AG08395 (cell line): ENCODE measurements at places on chromosomes 11 and 22.

- no peak for DNase-seq
Observed at GRCh38 chr11:102312667-102313066, 4.6 kb upstream of the BIRC3 start.

DNA sequence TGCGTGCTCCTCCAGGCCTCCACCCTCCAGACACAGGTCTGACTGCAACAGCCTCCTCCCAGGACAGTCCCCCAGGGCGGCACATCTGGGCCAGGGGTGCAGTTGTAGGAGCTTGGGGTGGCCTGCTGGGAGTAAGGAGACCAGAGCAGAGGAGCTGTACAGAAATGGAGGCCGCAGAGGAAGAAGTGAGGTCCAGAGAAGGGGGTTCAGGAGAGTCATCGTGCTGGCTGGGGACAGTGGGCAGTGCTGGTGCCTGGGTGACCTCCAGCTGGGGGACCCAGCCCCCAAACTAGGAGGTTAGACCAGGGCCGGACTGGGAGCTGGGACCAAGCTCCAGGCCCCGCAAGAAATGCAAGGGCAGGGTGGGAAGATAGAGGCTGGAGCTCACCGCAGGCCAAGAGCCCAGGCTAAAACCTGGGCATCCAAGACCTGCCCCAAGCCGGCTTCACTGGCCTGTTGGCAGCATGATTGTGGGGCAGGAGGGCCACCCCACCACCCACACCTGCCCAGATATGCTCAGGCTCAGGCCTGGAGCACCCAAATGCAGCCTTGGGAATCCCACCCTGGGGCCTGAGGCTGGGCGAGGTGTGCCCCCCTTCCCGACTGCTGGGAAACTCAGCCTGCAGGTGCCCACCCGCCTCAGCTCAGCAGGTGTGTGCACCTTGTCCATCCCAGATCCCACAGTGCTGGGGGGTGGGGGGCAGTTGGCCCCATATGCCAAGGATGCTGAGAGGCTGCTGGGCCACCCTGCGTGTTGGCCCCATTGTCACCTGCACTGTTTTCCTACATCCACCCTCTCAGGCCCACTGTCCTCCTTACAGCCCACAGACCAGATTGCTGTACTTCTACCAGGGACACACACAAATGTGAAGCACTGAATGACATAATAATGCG lies 96.9 kb downstream of the MORC2 start:
- DNase-seq: no peak

GRCh38 chr11:102238391-102238821 lies 78.9 kb upstream of the BIRC3 start:
- no peak for DNase-seq

DNA sequence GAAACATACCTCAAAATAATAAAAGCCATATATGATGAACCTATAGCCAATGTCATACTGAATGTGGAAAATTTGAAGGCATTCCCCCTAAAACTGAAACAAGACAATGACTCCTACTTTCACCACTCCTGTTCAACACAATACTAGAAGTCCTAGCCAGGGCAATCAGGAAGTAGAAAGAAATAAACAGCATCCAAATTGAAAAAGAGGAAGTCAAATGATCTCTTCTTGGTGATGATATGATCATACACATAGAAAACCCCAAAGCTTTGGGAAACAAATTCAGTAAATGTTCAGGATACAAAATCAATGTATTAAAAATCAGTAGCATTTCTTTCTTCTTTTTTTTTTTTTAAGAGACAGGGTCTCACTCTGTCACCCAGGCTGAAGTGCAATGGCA lies 109.9 kb downstream of the DLG2 start:
- no peak for DNase-seq

- DNase-seq: no peak
Observed at GRCh38 chr22:35517769-35518530, 22.7 kb upstream of the RASD2 start.

DNA sequence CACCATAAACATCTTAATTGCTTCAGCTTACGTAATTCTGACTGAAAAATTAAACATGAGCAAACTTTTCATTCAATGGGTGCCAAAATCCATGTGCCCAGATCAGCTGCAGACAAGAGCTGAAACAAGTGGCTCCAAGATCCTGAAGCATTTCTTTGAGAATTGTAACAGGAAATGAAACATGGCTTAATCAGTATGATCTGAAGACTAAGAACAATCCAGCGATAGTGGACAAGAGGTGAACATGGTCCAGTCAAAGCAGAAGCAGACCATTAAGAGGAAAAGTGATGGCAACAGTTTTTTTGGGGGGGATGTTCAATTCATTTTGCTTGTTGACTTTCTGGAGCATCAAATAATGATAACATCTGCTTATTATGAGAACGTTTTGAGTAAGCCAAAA lies 1964.5 kb upstream of the RAG2 start:
- DNase-seq: no peak

DNA sequence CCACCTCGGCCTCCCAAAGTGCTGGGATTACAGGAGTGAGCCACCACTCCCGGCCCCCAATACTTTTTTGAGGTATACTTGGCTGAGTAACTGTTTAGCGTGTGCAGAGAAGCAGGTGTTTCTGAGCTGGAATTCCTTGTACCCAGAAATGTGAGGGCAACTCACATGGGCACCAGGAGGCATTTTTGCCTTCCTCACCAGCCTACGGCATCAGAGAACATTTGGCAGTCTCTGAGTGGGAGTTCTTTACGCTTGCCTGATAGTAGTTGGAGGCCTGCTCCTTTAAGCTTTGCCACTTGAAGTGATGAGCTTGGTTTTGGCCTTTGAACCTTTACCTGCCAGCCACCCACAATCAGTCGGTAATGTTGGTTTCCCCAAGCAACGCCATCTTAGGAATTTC lies 9.2 kb downstream of the PARVB start:
- no peak for DNase-seq

- peak; percentile 47 for DNase-seq
Observed at GRCh38 chr11:10730151-10730550, 20.9 kb upstream of the CTR9 start.

DNA sequence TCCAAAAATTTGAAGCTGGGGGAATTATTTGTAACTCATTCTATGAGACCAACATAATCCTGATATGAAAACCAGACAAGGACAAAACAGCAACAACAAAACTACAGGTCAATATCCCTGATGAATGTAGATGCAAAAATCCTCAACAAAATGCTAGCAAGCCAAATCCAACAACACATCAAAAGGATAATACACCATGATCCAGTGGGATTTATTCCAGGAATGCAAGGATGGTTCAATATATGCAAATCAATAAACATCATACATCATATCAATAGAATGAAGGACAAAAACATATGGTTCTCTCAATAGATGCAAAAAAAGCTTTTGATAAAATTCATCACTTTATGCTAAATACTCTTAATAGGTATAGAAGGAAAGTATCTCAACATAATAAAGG lies 19.4 kb upstream of the USP2 start:
- DNase-seq: no peak

GRCh38 chr22:24706054-24706453 lies 68.5 kb downstream of the PIWIL3 start:
- no peak for DNase-seq

GRCh38 chr11:32847511-32847910 lies 17.8 kb downstream of the PRRG4 start:
- DNase-seq: no peak

DNA sequence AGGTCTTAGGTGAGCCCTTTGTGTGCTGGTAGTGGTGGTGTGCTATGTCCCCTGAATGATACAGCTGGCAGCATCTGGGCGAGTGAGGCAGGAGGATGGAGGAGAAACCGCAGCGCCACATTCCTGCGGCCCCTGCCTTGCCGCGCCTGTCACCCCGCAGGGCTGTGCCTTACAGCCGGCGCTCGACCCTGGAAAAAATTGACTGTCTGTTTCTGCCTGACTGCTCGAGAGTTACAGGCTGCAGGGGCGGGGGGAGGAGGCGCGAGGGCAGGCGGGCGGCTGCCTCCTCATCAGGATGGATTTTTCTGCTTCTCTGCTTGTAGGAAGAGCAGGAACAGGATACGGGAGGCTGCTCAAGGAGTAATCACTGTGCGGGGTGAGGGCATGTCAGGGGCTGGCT lies 443.4 kb downstream of the MIAT start:
- DNase-seq: peak; percentile 79

DNA sequence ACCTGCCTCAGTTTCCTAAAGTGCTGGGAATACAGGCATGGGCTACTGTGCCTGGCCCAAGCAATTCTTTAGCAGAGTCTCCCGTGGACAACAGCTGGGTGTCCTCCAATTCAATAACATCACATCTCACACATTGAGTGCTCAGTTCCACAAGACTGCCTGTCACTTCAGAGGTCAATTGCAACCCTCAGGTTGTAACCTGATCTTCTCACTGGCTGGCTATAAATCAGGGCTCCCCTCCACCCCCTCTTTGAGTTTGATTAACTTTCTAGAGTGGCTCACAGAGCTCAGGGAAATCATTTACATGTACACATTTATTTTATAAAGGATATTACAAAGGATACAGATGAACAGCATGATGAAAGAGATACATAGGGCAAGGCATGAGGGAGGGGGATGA lies 68.1 kb downstream of the MCHR1 start:
- no peak for DNase-seq

DNA sequence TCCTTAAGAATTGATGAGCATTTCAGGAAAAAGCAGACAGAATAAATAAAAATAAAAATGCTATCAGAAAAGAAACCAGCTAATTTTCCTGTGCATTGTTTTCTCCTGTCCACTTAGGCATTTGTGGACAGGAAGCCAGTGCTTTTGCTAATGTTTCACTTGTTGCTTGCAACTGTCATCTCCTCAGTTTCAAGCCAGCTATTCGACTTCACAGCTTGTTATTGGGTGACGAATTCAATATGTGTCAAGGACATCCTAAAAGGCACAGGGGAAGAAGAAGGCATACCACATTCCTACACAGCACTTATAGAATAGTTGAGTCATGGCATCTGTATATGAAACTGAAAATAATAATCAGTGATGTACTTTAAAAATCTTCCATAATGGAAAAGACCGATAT lies 530.6 kb upstream of the KIRREL3 start:
- no peak for DNase-seq

- no peak for DNase-seq
Observed at GRCh38 chr11:63549411-63549810, 12.8 kb downstream of the PLAAT4 start.

GRCh38 chr11:128335729-128336128 lies 251.6 kb downstream of the ETS1 start:
- no peak for DNase-seq

DNA sequence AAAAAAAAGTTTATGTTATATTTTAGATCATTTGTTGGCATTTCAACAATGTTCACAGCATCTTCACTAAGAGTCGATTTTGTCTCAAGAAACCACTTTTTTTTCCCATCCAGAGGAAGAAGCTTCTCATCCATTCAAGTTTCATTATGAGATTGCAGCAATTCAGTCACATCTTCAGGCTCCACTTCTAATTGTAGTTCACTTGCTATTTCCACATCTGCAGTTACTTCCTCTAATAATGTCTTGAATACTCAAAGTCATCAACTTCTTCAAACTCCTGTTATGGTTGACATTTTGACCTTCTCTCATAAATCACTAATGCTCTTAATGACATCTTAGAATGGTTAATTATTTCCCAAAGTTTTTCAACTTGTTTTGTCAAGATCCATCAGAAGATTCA lies 61.3 kb upstream of the CHORDC1 start:
- no peak for DNase-seq

- no peak for DNase-seq
Observed at GRCh38 chr22:16965083-16965482, 42.9 kb downstream of the GAB4 start.

- no peak for DNase-seq
Observed at GRCh38 chr11:78474451-78474850, 56.8 kb upstream of the GAB2 start.

- DNase-seq: no peak
Observed at GRCh38 chr11:80593648-80594374, 1153.0 kb upstream of the TENM4 start.

GRCh38 chr11:121300313-121300971 lies 7.9 kb downstream of the SC5D start:
- no peak for DNase-seq

- no peak for DNase-seq
Observed at GRCh38 chr11:40183073-40184064, 1276.1 kb downstream of the LRRC4C start.

GRCh38 chr22:49453771-49454170 lies 373.9 kb downstream of the BRD1 start:
- DNase-seq: no peak

- no peak for DNase-seq
Observed at GRCh38 chr11:79308429-79308828, 132.4 kb downstream of the TENM4 start.

GRCh38 chr11:10933455-10934292 lies 75.8 kb upstream of the ZBED5 start:
- DNase-seq: peak; percentile 92

- DNase-seq: no peak
Observed at GRCh38 chr11:117876341-117877119, at the start of gene FXYD6. Gene FXYD6, minus strand, starts transcription at chr11:117876658. Its CDS starts 33,882 bp downstream, at chr11:117842776.

DNA sequence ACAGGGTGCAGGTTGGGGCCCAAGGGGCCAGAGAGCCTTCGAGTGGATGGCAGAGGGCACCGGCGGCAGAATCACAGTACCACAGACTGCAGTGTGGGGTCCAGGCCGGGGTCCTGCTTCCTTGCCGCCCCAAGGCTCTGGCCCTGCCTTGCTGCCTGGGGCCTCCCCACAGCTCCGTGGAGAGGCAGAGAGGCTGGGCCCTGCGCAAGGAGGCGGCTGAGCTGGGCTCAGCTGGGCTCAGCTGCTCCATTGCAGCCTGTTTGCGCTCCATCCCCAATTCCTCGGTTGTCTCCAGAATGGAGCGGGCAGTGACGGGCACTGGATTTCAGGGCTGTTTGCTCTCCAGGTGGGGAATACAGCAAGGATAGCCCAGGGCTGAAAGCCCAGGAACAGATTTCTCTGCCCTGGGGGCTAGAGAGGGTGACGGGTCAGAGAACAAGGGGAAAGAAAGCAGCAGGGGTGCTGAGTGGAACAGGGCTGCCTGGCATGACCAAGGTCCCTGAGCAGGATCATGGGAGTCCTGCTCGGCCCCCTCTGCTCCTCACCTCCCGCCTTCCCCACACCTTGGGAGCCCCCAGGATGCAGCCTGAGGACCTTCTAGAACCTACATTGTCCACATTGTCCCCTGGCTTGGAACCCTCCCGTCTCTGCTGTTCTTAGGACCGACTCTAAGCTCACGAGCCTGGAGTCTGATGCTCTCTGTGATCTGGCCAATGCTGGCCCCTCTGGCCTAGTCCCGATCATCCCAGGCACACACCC lies 18.9 kb downstream of the MRGPRG start:
- no peak for DNase-seq

- no peak for DNase-seq
Observed at GRCh38 chr22:23242473-23243001, 62.2 kb downstream of the BCR start.

GRCh38 chr22:26019596-26019995 lies 149.7 kb upstream of the SEZ6L start:
- DNase-seq: no peak

DNA sequence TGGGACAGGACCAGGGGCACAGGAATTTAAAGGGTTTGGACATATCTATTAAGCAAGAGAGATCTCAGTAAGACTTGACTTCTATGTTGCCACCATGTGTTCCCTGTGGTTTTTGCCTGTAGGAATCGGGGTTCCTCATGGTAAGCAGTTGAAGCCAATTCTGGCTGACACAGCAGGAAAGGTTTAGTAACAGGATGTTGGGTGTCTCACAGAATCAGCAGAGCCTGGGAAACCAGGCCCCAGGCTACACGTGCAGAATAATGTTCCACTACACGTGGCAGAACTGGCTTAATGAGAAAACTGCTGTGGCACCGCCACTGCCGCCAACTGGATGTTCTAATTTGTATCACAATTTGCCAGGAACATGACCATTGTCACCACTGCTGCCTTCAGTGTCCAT lies 264.6 kb upstream of the PLET1 start:
- peak; percentile 50 for DNase-seq

GRCh38 chr11:71079795-71080194 lies 172.6 kb downstream of the SHANK2 start:
- DNase-seq: no peak
